ENCODE measurements at places on chromosomes 12 and 14.

GRCh38 chr14:30838351-30838750, 36.0 kb upstream of the COCH start:
- DNase-seq, result no peak

- DNase-seq, result no peak
Measured at GRCh38 chr12:109517619-109518018, 40.2 kb downstream of the UBE3B start.

- no peak for DNase-seq
Measured at GRCh38 chr12:103707446-103707845, 120.4 kb downstream of the STAB2 start.

DNA sequence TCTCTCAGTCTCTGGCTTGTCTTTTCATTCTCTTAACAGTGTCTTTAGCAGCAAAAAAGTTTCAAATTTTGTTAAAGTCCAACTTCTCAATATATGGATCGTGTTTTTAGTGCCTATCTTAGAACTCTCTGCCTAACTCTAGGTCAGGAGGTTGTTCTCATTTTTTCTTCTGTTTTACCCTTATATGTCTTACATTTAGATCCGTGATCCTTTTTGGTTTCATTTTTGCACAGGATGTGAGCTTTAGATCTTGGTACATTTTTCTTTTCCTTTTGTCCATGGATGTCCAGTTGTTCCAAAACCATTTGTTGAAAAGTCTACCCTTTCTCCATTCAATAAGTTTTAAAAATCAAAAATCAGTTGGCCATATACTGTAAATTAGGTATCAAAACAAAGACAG, 6.8 kb downstream of the VRK1 start:
- no peak for DNase-seq
